ENCODE measurements at places on chromosomes 5 and 9.

DNA sequence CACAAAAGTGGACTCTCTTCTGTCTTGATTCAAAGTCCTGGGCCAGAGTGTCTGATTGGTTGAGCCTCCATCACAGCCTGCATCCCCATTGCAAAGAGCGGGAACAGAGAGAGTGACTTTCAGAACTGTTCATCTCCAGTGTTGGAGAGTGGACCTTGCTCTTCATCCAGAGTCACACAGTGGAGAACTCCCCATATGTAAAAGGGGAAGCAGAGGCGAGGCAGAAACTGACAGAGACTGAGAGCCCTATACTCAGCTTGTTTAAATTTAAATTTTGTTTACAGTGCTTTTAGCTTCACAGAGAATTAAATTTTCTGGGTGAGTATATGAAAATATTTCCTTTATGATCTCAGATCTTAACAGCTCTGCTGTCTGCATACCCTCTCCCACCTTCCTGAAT is 70.0 kb upstream of the SSBP2 start:
- no peak for DNase-seq

- no peak for DNase-seq
These were observed 160.9 kb downstream of the FOCAD start for GRCh38 chr9:20844916-20845315.

GRCh38 chr5:53426878-53427277 is 53.6 kb upstream of the FST start:
- no peak for DNase-seq

- no peak for DNase-seq
These were observed 107.1 kb downstream of the SEMA5A start for GRCh38 chr5:9438596-9439354.

- no peak for DNase-seq
These were observed 211.8 kb downstream of the GOLPH3 start for GRCh38 chr5:31962351-31962751.

DNA sequence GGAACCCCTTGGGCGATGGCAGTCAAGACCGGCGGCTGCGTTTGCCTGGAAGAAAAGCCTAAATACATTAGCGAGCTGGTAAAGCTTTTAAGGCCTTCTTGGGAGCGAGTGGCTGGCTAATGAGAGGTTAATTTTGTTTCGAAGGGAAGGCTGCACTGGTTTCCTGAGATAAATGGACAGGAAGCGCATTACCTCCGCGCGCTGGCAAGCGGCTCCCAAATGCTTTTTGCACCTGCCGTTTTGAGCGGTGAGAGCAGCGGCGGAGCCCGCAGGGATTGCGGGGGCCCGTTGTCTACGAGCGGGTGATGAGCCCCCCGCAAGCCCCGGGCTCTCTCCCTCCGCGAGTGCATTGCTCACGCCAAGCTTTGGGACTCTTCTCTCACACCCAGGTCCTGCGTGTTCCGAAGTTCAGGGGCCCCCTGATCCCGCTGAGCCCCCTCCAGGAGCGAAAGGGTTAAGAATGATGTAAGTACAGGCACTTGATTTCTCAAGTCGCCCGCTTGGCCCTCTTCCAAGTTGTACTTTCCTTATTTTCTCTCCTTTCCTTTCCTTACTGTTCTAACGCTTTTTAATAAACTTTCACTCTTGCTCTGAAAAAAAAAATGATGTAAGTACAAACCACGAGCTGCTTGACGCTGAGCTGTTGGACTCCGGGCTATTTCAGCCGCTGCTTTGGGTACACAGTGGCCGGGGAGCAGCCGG is 3.1 kb upstream of the RGMB start:
- no peak for DNase-seq

- DNase-seq: no peak
These were observed 162.7 kb downstream of the DRD1 start for GRCh38 chr5:175281257-175281656.

DNA sequence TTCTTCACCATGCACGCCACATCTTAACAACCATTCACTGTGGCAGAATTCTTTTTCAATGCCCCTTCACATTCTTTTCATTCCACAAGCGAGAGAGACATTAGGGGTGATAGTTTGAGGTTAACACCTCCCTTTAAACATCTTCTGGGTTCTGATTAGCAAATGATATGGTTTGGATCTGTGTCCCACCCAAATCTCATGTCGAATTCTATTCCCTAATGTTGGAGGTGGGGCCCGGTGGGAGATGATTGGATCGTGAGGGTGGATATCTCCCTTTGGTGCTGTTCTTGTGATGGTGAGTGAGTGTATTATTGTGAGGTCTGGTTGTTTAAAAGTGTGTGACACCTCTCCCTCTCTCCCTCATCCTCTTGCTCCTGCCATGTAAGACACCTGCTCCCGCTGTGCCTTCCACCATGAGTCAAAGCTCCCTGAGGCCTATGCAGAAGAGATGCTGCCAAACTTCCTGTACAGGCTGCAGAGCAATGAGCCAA is 46.1 kb upstream of the RAI14 start:
- DNase-seq: no peak

Data from fibroblast of the conjunctiva (primary cell).